ENCODE measurements at places on chromosomes 7 and 10. TPM values are rescaled to one million over a fixed set of nuclear protein-coding genes. Genes with fewer than 3 reads are reported as not detected.

OR2A1 gene
- not detected for total RNA-seq

VENTX gene
- total RNA-seq = not detected

NRAP gene
- total RNA-seq = not detected

KIFBP gene
- 29.9 TPM for total RNA-seq

FXYD4 gene
- not detected for total RNA-seq

ENTPD1 gene
- total RNA-seq = 1.2 TPM

SPDYE9 gene
- not detected for total RNA-seq

PRRT4 gene
- 0.54 TPM for total RNA-seq

SAMD9L gene
- total RNA-seq = 16.8 TPM

ACSM6 gene
- total RNA-seq = not detected

PIP gene
- total RNA-seq = not detected

UTF1 gene
- not detected for total RNA-seq

VAX1 gene
- 3.2 TPM for total RNA-seq

NME8 gene
- total RNA-seq = not detected

AKR1C8 gene
- total RNA-seq = not detected
